ENCODE measurements at places on chromosomes 2 and 18.

- no peak for DNase-seq
Observed at GRCh38 chr18:46337271-46337670, 233.1 kb downstream of the HAUS1 start.

DNA sequence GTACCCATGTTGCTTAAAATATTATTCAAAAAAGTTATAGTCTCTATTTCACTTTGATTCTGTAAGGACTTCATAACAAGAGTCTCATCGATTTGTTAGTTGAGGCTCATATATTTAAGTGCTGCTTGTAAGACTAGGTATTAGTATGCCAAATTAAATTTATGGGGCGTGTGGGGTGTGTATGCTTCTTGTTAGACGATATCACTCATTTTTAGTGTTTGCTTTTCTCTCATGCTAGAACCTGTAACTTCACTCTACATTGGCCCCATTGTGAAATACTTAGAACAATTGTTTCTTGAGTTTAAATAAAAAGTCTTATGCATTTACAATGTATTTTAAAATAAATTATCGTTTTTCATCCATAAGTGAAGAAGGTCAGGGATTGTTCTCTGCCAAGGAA is 63.6 kb downstream of the CTNNA2 start:
- no peak for DNase-seq

DNA sequence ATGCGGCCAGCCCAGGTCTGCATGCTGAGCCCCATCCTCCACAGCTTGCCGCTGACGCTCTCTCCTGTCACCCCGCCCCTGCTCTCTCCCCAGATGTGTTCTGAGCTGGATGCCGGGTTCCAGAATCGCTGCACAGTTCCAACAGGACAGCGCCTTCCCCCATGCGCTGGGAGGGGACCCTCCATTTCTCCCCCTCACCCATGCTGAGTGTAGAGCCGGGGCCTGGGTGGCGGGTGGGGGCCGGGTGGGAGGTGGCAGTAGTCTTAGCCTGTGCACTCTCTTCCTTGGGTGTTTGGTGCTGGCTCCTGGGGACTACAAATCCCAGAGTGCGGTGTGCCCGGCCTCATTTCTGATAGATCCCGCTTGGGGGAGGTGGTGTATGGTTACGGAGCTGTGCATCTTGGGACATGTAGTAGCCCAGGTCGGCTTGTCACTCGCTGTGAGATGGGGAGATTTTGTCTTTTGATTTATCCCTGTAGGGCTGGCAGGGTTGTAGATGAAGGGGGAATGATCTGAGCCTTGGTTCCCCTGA is 6.8 kb downstream of the DNAJB2 start:
- no peak for DNase-seq

GRCh38 chr2:143205106-143205764 is 76.0 kb downstream of the ARHGAP15 start:
- DNase-seq, result no peak

- no peak for DNase-seq
Observed at GRCh38 chr2:180520206-180520605, 460.2 kb upstream of the UBE2E3 start.

DNA sequence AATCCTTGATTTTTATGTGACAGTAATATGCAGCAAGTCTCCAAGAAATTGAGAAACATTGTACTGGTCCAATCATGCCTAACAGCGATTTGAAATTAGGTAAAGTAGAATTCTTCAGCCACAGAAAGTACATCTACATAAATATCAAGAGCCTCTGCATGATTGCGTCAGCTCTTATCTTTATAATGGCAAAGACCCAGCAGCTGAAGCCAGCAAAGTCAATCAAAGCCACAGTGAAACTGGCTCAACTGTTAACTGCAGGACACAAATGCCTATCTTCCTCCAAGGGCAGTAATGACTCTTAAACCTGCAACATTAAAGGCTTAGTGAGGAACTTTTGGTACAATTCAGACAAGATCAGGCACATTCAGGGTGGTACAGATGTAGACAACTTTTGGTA is 102.5 kb downstream of the BARD1 start:
- DNase-seq, result no peak

DNA sequence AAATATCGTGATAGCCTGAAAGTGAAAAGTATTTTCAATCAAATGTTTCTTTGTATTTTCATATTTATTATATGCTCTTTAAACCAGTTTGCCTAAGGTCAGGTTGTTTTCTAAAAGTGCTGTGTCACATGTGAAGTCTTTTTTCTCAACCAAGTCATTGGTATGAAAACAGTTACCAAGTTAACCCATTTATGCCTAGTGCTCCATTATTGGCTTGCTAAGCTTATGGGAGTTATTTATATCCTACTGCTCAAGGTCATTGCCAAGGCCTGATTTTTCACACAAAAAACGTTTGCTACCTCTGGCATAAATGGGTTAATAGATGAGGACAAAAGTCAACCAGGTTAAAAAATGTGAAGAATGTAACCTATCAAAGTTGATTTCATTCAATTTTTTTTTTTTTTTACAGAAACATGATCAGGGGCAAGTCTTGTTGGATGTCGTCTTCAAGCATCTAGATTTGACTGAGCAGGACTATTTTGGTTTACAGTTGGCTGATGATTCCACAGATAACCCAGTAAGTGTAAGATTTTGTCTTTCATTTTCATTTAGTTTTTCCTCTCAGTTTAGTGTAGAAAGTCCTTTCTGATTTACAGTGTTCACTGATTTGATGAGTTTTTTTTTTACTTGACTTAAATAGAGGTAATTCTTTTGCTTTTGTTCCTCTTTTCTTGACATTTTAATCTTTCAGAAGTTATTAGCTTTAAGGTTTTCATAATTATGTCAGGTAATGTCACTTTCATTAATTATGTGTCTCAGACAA is 102.6 kb downstream of the PTPN4 start:
- no peak for DNase-seq

DNA sequence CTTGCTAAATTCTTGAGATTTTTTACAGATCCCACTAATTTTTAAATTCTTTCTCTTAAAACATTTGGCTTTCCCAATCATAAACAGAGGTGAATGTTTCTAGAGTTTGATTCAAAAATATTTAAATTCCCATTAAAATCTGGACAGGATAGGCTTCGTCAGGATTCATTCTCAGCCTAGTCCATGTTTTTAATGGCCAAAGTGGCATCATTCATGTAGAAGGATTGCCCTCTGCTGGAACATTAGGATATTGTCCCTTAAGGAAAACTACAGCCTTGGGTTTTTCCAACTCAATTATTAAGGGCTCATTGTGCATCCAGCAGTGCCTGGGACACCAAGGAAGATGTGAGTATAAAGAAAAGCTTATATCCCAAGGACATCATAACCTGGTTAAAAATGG is 71.7 kb downstream of the TPGS2 start:
- DNase-seq, result no peak

GRCh38 chr2:221444106-221444505 is 128.0 kb downstream of the EPHA4 start:
- DNase-seq, result no peak

- DNase-seq, result no peak
Observed at GRCh38 chr18:76450452-76451395, 44.3 kb downstream of the ZNF516 start.

DNA sequence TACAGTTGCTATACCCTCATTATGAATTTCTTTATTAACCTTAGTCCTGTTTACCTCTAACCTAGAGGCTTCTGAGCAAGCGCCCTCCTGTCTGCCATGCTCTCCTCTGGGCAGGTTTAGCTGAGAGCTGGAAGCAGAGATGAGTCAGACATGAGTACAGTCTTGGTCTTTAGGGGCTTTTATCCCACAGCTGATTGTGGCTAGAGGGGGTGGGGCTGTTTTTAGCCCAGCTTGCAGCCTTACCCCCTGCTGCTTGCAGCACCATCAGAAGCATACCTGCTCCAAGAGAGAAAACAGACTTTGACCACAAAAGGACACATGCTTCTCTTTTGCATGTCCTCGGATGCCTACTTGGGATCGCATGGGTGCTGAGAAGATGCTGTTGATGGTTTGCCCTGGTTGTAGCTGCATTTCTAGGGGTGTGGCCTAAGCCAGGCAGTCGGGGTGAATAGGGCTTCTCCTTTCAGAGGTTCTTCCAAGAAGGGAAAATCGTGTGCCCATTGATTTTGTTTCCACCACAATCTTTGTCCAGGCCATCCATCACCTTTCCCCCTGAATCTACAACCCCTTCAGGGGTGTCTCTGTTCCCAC is 115.0 kb upstream of the LGALSL start:
- DNase-seq, result no peak

DNA sequence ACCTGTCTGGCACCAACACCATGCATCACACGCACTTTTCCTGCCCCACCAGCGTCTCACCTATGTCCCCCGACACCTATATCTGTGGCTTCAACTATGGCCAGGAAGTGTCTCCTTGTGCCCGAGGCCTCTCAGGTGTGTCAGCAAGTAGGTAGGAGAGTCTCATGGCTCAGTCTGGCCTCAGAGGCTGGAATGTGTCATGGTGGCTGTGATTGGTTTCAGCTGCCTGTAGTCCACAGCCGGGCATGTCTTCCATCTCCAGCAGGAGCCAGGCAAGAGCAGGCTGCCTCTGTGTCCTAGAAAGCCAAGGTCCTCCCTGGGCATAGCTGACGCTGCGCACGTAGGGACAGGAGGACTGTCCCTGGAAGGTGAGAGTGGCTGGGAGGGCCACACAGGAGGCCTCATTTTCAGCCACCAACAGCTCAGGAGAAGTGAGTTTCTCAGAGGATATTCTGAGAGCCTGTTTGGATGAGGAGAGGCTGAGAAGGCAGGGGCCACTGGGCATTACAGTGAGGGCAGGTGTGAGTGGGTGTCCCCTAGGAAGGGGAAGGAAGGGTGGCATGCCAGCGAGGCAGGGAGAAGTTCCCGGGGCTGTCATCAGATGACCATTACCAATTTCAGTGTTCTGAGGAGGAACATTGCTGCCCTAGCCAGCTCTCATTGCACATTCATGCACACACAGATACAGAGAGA is 47.2 kb downstream of the SDC1 start:
- DNase-seq, result no peak

DNA sequence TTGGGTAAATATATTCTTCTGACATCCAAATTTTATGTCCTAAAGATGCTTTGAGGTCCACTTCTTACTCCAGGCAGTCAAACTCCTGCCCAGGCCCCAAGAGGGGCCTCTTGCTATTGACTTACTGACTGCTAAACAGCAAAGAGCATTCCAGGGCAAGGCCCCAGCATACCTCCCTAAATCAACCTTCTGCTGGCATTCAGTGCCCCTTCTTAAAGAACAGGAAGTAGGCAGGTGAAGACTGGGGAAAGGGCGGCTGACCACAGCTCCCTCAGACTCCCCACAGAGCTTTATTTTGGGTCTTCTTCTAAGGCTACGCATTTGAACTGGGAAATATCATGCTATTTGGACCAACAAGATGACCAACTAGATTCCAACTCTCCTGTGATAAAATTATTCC is 68.9 kb downstream of the USP40 start:
- DNase-seq, result no peak

- no peak for DNase-seq
Observed at GRCh38 chr2:163347982-163348856, 387.6 kb downstream of the FIGN start.

DNA sequence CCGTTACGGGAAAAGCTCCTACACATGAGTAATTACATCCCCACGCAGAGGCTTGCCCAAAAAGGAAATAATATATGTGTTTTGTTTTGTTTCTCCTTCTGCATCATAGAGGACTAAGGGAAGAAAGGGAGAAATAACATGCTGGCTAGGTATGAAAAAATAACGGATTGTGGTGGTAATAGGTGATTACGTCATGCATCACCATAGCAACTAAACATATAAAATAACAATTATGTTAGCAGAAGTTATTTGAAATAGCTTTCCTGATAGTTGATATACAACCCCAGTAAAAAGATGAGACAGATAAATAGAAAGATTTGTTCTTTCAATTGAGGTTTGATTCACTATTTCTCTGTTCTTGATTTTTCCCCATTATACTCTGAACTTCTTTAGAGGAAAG is 518.0 kb downstream of the ZNF516 start:
- DNase-seq, result no peak

DNA sequence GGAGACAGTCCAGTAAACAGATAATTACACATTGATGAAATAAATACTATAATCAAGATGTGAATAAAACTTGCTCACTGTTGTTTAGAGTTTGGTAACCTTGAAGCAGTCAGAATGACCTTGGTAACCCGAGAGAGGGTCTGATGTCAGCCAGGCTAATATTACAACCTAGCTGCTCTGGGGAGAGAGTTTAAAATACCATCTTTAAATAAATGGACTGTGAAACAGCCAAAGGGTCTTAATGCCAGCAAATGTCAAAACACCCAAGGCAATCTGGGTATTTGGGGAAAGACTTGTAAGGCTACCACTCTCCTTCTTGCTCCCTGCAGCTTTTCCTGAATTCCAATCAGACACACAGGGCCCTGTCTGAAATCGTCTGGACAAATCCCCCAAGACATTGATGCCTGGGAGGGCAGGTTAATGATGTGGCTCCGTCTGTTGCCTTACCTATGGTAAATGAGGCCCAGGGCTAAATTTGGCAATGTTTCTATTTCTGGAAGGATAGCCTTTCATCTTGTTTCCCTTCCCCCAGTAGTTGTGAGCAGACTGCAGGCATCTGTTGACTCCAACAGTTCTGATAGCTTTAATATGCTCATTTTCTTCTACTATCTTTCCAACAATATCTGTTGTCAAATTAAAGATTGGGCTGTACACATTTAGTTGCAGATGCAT is 43.0 kb upstream of the ITGB6 start:
- DNase-seq, result no peak

- no peak for DNase-seq
Observed at GRCh38 chr18:76977108-76977621, 154.8 kb downstream of the ZNF236 start.

DNA sequence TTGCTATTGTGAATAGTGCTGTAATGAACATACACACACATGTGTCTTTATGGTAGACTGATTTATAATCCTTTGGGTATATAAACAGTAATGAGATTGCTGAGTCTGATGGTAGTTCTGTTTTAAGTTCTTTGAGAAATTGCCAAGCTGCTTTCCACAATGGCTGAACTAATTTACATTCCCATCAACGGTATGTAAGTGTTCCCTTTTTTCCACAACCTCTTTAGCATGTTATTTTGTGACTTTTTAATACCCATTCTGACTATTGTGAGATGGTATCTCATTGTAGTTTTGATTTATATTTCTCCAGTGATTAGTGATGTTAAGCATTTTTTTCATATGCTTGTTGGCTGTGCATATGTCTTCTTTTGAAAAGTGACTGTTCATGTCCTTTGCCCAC is 86.7 kb downstream of the TTC27 start:
- DNase-seq, result no peak

GRCh38 chr2:26168785-26169184 is 4.1 kb upstream of the GAREM2 start:
- no peak for DNase-seq

GRCh38 chr2:52698408-52698807 is 1069.2 kb upstream of the CHAC2 start:
- DNase-seq, result no peak
